ENCODE measurements at places on chromosomes 5 and 9.

DNA sequence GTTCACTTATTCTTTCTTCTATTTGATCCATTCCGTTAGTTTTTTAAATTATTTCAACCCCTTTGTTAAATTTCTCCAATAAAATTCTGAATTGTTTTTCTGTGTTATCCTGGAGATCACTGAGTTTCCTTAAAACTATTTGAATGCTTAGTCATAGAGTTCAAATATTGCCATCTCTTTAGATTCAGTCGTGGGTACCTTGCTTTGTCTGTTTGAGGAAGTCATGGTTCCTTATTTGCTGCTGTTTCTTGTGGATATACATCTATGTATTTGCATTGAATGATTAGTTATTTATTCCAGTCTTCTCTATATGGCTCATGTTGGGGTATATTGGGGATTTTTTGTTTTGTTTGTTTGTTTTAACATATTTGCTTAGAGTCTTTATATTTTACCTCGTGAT, 80.6 kb downstream of the HINT1 start:
- no peak for DNase-seq

DNA sequence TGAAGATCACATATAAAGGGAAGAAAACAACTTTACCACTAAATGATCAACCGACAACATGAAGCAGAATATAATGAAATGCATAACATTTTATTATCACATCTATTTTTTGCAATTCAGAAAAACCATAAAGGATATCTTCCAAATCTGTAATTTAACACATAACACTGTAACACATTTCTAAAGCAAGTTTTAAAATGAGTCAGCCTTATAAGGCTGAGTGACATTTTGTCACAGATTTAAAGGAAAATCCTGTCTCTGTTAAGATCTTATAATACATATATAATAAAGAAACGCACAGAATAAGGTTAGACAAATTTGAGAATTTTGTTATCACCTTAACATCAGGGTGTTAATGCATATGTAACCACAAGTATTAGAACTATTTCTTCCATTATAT, 198.4 kb upstream of the RASA1 start:
- DNase-seq, result no peak

GRCh38 chr9:113501129-113501686, 37.7 kb downstream of the RGS3 start:
- DNase-seq, result no peak

GRCh38 chr9:113633782-113634595, 170.5 kb downstream of the RGS3 start:
- DNase-seq, result peak; percentile 58

GRCh38 chr9:80899208-80899607, 790.1 kb downstream of the TLE1 start:
- DNase-seq, result no peak

DNA sequence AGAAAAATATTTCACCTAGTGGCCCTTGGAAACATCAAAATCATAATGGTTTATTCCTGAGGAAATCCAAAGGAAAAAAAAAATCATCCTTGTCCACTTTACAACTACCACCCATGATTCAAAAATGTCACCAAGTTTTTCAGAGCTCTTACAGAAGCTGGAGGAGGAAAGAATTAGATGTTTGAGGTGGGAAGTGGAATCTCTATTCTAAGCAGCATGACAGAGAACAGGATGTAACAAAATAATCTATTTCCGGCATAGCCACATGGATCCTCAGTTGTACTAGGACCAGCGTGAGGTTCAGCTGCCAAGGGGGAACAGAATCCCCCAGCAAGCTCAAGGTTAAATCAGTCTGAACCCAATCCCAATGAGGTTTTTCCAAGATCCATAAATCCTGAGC, 40.2 kb downstream of the FBXW11 start:
- no peak for DNase-seq

GRCh38 chr5:159581502-159582249, 251.4 kb upstream of the IL12B start:
- DNase-seq, result no peak

- DNase-seq, result no peak
Measured at GRCh38 chr5:102792705-102793104, 37.6 kb downstream of the PAM start.

Measured in cardiac septum (tissue), 1 donor.